ENCODE measurements at places on chromosomes 3 and 15. TPM values are rescaled to one million over a fixed set of nuclear protein-coding genes. Genes with fewer than 3 reads are reported as not detected.

DNA sequence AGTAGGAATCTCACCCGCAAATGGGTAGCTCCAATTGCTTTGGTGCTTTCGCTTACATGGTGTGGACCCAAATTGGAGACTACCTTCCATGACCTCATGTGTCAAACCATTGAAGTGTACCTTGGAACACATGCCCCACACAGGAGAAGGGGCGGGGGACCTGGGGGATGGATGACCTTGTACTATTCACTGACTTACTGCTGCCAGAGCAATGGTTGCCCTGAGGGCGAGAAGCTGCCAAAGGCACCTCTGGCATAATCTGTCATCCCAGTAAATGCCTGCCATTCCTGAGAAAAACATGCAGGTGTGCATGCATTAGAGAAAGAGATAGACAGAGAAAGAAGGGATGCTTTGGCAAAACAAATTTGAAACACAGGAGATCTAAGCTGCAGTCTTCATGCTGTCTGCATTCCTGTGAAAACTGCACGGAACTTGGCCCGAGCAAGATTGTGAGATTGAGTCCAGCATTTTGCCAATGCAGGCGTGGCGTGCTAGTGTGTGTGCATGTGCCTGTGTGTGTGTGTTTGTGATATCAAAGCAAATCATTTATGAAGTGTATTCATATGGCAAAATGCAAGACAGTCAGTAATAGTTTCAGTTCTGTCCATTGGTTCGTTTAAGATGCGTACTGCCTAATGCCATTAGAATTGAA is 219.5 kb upstream of the MDFIC2 start:
- no peak for DNase-seq

- DNase-seq: no peak
Observed at GRCh38 chr3:53890726-53891475, 758 bp downstream of the SELENOK start.

DNA sequence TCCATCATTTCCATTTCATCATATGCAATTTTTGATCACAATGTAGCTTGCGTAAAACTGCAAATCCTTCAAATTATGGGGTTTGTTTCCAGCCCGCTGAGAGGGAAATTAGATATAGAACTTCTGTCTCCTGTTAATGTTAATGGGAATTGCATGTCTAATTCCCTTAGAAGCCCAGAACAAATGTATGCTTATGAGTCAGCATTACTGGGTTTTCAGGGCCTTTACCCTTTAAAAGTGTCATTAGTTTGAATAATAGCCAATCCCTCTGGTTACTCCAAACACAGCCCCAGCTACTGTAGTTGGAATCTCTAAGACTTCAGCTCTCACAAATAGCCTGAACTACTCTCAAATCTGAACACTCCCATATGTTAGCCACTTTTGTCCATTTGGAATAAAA is 439.4 kb downstream of the C3orf38 start:
- no peak for DNase-seq

GRCh38 chr3:29868543-29869101 is 587.8 kb downstream of the RBMS3 start:
- no peak for DNase-seq

DNA sequence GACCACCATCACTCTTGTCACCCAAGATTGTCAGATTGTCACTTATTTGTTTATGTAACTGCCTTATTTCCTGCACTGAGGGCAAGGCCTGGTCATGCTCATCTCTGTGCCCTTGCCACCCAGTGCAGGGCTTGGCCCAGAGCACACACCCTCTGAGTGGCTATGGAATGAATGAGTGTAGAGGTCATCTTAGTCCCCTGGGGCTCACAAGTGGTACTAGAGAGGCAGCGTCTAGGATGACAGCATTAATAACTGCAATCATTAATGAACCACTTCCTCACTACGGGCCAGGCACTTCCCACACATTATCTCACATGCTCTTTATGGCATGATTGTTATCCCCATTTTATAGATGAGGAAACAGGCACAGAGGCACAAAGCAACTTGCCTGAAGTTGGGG is 117.0 kb downstream of the SMAD6 start:
- no peak for DNase-seq

DNA sequence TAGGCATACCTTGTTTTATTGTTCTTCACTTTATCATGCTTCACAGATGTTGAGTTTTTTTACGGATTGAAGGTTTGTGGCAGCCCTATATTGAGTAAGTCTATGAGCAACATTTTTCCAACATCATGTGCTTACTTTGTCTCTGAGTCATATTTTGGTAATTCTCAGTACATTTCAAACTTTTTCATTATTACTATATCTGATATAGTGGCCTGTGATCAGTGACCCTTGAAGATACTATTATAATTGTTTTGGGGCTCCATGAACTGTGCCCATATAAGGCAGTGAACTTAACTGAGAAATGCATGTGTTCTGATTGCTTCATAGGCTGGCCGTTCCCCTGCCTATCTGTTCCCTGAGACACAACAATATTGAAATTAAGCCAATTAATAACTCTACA is 42.8 kb upstream of the NSMCE3 start:
- no peak for DNase-seq

ANKRD63 gene
- polyA plus RNA-seq: not detected

GOLGA6L9 gene
- polyA plus RNA-seq: 1.4 TPM

- no peak for DNase-seq
Observed at GRCh38 chr15:73568564-73569280, 64.5 kb downstream of the NPTN start.

GRCh38 chr3:197912741-197913476 is 37.1 kb upstream of the RPL35A start:
- DNase-seq: no peak

Data from heart right ventricle (tissue), 16 donors.